ENCODE measurements at places on chromosomes 1 and 21. TPM values are rescaled to one million over a fixed set of nuclear protein-coding genes. Genes with fewer than 3 reads are reported as not detected.

GRCh38 chr1:72282271-72283021, at the start of gene NEGR1:
Gene NEGR1 (minus strand): TSS chr1:72282539.
- peak; percentile 78 for DNase-seq

- no peak for DNase-seq
Measured at GRCh38 chr21:39650801-39651200, 38.1 kb downstream of the B3GALT5 start.

- DNase-seq: no peak
Measured at GRCh38 chr1:53992085-53992874, 25.7 kb downstream of the LDLRAD1 start.

CDK18 gene
- polyA plus RNA-seq: 52.6 TPM

FAM72C gene
- polyA plus RNA-seq: 1.6 TPM

- DNase-seq: peak; percentile 19
Measured at GRCh38 chr1:86703696-86704457, 499 bp upstream of the SH3GLB1 start.

NTNG1 gene
- polyA plus RNA-seq: 4.9 TPM

- DNase-seq: no peak
Measured at GRCh38 chr1:53025769-53026112, 36.3 kb upstream of the PODN start.

CD1E gene
- polyA plus RNA-seq: 0.34 TPM

S100A11 gene
- polyA plus RNA-seq: 314 TPM

DNA sequence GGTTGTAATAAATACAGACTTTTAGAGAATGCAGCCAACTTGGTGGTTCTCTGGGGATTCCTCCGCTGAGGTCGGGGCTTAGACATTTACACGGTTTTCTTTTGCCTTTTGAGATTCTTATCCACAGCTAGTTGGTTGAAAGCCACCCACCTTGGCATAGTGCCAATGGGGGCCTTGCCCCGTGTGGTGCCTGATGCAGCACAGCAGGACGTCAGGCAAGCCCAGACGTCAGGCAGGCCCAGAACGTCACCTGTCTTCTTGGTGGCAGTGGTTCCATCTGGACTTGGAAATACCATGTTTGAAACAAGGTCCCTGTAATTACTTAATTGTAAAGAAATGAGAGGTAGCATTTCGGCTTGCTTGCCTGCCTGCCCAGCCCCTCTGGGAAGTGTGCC, 78.5 kb downstream of the GALNT2 start:
- no peak for DNase-seq

SERINC2 gene
- polyA plus RNA-seq: 65.3 TPM

DNA sequence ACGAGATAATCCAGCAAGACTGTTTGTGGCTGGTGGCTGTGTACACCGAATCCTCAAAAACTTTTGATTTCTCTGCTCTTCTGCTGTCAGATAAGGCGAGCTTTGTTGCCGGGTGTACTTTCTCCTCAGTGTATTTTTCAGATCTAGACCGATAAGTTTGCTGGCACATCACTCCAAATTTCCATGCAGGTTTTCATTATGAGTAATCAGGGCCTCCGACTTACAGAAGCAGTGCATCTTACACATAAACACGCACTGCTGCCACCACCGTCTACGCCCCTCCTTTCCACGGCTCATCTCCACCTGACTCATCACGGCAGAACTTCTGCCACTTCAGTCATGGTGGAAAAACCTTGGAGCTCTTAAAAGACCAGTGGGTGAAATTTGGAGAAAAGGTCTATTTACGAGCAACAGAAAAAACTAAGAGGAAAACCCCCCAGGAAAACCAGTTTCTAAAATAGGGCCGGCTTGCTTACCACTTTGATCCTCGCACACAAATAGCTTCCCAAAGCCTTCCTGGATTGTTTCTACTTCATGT, 7.7 kb downstream of the ZBTB21 start:
- DNase-seq: no peak

DNA sequence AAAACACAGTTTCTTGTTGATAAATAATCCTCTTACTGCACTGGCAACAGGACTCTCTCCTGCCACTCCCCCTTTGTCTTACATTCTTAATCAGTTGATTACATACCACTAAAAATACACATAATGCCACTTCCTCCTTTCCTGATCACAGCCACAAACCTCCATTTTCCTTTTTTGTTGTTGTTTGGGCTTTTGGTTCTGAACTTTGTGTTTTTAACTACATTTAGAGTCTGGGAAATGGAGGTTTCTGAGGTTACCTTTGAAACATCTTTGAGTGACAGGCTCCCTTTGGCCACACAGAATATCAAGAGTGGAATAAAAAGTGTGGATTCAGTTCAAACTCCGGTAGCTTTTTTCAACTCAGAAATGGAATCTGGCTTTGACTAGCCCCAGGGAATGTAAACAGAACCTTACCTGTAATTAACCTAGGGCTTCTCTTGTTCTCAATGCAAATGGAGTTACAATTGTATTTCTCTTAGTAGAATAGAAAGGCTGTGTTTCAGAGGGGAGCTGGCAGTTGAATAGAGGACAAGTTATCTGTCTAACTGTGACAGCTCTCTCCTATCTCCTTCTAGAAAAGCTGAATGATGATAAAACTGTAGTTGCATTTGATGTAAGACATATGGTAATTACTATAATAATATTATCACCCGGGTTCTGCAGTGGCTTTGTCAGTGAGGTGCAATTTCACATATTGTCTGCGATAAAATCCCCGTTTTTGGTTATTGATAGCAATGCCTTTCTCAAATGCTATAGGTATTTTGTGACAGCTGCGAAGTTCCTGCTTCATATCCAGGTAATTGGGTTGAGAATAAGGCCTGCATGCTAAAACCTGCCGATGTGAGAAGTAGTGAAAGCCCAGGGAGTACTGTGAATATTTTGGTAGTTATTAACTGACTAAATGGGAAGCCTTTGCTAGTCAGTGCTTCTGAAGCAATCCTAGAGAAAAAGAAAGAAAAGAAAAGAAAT, 66.9 kb downstream of the ST6GALNAC5 start:
- no peak for DNase-seq

DNA sequence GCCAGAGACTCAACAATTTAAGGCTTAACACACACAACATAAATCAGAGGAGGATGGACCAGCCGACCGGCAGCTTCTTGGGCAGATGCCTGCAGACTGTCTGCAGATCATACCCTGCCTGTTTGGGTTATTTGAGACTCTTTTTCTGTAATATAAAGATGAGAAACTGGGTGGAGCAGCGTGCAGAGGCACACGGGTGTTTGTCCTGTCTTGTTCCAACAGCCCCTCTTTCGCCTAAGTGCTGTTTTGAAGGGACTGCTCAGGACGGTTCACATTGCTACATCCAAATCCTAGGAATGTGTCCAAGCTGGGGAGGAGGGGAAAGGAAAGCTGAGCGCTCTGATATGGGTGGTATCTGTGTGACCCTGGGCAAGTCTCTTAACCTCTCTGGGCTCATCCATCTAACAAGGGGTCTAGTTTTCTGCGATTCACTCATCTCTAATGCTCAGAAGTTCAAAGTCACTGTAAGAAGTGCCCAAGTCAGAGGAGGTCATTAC, 149.9 kb downstream of the CLIC6 start:
- DNase-seq: no peak

- DNase-seq: no peak
Measured at GRCh38 chr1:221711063-221711577, 30.8 kb downstream of the DUSP10 start.

KLF17 gene
- 0.04 TPM for polyA plus RNA-seq

DNA sequence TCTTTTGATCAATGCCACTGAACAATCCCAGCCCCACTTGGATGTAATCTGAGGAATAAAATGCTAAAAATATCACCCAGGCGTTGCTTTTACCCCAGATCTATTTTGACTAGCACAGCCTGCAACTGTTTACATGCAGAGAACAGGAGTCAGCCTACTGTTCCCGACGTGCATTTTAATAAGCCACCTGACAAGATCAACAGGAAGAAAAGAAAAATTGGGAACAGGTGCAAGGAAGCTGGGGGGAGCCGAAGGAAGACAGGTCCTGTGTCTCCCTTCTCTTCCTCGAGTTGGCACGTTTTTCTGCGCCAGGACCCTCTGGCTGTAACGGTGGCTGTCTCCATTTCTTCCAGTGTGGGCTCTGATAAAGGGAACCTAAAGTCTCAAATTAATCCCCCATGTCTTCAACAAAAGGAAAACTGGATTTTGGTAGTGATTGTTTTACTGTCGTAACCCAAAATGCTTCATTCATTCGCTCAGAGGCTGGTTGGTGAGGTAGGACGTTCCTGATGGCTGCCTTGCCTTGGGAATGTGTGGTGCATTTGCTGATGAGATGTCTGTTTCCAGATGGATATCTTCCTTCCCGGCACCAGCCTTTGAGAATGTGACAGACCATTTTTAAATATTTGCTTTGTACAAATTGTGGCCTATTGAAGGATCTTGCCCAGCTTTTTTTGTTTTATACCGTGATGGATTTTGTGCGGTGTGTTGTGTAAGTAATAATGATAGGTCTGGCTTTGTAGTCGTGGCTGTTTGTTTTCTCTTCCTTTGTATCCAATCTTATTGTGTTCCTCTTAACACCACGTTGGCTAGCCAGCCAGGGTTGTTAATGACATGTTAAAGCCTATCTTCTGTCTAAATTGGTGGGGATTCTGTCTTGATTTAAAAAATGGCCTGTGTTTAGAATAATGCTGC, 117.5 kb downstream of the C1orf21 start:
- DNase-seq: no peak

PLCH2 gene
- 5.0 TPM for polyA plus RNA-seq

GRCh38 chr1:5954964-5955363, 37.3 kb downstream of the NPHP4 start:
- DNase-seq: no peak

Data from large intestine (tissue), 12 donors.